LHCN-M2 (cell line): ENCODE measurements at places on chromosomes 11 and 22. TPM values are rescaled to one million over a fixed set of nuclear protein-coding genes. Genes with fewer than 3 reads are reported as not detected.
A peak's percentile ranks its signal among the peaks of the same experiment; 100 is the strongest.

DNA sequence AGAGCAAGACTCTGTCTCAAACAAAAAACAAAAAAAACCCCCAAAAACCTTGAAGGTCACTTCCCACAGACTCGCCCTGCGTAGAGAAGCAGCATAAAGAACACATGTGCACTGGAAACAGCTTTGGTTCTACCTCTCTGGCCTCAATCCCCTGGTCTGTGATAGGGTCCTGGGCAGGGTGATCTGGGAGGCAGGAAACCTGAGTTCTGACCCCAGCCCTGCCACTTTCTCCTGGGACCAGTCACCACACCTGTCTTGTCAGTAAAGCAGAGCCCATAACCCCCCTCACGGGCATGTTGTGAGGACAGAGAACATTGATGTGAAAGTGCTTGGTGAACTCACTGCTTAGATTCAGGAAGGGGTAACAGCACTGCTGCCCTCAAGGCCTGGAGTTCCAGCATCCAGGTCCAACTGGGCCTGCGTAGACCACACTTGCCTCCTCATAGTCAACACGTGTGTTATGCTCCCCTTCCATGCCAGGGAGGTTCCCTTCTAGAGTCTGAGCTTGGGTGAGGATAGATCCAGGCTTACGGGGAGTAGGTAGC lies 11.4 kb downstream of the UCP2 start:
- DNase-seq = no peak

- DNase-seq = no peak
Observed at GRCh38 chr11:19018901-19019300, 41.6 kb downstream of the MRGPRX2 start.

GRCh38 chr11:92886243-92886905 lies 83.1 kb upstream of the MTNR1B start:
- DNase-seq = peak; percentile 38

DNA sequence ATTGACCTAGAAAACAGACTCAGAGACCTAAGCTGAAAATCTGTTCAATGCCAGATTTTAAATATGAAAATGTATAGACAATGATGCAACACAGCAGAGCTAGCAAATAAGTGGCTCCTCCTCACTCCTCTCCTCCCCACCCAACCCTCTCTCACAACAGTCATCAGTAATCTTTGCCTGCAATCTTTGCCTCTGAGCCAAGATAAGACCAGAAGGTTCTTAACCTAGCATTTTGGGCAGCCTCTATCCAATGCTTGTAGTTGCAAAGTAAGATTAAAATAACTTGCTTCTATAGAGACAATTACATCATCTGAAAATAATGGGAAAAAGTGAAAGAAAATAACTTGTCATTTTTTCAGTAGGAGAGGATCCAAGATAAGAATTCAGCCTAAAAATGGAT lies 117.3 kb downstream of the PARVA start:
- DNase-seq = no peak

GRCh38 chr11:43511959-43512358 lies 153.2 kb downstream of the TTC17 start:
- no peak for DNase-seq

- no peak for DNase-seq
Observed at GRCh38 chr11:15636521-15637089, 521.9 kb downstream of the INSC start.

DNA sequence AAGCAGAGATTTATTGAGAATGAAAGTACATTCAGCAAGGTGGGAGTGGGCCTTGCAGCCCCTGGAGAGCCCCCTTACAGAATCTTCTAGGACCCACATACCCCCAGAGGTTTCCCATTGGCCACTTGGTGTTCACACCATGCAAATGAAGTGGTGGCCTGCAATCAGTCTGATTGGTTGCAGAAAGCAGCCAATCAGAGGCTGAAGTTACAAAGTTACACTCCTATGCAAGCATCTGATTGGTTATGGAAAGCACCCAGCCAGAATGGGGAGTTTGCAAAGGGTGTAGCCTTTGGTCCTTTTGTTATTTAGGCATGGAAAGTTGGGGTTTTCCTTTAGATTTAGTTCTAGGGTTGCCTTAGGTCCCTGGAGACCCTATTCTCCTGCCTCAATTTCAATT lies 34.9 kb downstream of the UVRAG start:
- no peak for DNase-seq

Gene C11orf86
- not detected in 2 replicates for total RNA-seq

Gene APOL5
- not detected in 2 replicates for total RNA-seq

DNA sequence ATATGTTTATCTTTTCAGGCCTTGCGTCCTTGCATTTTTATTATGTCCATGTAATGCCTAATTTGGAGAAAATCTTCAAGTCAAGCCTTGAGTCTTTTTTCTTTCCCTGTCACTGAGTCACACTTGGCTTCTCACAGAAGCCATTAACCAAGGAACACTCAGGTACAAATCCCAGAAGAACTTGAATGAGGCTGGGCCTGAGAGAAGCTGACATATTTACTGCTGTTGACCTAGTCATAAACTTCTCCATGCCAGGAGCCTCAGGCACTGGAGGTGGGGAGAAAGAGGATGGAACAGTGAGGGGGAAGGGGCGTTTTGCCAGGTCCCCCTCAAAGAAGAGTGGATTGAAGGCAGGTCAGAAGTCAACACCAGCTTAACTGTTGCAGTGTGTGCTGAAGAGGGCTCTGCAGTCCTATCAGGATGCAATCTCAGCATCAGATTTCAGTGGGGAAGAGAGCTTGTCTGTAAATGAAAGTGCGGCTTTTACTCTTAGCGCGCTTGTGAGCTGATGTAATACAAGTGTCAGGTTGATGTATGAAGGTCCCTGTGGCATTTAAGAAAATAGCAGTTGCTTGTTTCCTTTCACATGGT lies 526.0 kb downstream of the ETS1 start:
- DNase-seq = peak; percentile 71

DNA sequence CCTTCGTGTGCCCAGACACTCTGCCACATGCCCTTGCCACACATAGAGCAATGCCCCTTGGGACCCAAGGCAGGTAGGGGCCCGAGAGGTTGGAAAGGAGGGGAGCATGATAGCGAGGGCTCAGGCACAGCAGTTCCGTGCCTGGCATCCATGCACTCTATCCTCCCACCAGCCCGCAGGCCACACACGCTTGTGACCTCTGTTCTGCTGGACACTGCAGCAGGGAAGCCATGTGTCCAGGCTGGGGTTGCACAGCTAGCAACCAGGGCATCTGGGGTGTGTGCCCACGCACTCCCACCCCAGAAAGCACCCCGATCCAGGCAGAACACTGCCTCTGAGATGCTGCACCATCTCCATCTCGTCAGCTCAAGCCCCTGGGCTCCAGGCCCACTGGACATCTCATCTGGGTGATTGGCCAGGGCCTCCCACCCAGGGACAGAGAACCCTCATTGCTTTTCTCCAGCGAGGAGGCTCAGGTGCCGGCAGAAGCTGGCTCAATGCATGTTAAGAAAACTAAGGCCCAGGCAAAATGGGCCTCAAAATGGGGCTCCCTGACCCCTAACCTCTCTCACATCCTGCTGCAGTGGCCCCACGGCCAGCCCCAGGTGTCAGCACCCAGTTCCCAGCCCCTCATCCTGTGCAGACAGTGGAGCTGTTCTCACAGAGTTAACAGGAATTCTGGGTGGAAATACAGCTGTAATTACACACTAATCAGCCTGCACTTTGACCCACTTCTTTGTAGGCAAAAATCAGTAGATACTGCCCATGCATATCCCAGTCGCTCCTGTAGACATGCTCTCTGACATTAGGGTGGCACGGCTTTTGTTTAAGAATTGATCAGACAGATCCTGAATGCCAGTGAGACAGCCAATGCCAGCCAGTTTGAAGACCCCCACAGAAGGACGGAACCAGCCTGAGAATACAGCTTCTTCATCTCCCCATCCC lies 173.9 kb upstream of the B3GAT1 start:
- DNase-seq = no peak

DNA sequence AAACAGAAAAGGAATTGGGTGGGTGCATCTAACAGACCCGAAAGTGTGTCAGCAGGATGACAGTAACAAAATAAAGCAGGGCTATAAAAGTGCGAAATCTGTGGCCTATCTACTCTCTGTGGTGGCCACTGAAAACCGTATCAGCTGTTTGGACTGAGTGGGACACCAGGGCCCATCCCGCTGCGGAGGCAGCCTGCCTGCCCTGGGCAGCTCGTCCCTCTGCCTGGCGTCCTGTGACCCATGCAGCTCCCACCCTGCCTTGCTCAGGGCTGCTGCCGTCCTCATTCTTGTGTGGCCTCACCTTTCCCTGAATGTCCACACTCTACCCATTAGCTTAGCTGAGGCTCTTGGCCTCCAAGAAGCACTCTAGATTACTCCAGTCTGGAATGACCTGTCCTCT lies 30.4 kb downstream of the CARS1 start:
- no peak for DNase-seq

Gene PRODH
- total RNA-seq = not detected in 2 replicates

- DNase-seq = no peak
Observed at GRCh38 chr22:49973018-49973961, 12.7 kb downstream of the PIM3 start.

DNA sequence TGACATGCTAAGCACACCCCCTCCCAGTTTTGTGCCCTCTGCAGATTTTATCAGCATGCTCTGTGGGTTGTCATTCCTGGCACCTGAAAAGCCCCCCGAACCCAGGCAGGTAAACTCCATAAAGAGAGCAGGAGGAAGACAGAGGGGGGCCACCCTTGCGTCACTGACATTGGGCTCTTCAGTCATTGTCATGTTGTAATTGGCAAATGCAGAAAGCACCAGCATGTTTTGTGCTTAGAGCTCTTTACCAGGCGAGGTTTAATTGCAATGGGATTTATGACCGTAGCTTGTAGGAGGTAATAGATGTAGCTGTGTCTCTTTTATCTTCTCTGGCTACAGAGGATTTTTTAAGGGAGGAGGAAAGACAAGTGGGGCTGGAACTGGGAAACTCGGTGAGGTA lies 201.7 kb downstream of the GRIK4 start:
- no peak for DNase-seq

Gene KDELR3
- total RNA-seq = 40.0 and 44.8 TPM in 2 replicates

DNA sequence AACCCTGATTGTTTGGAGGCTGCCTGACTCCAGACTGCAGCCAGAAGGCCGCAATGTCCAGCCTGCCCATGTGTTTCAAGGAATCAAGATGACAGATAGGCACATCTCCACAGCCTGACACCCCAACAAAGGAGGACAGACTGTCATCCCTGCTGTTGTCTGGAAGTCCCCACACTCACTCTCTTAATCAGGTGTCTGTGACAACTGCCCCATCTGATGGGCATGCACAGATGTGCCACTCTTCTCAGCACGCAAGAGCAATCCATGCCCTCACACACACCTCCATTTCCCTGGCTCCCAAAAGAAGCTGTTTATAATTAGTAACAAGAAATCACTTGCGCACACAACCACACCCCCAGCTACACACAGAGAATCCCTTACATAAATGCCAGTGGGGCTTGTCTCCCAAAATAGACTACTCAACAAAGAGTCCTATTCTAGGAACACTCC lies 117.6 kb downstream of the C11orf58 start:
- DNase-seq = no peak

Gene TCN2
- total RNA-seq = 13.1 and 26.6 TPM in 2 replicates
